ENCODE measurements at places on chromosomes 2 and 18. TPM values are rescaled to one million over a fixed set of nuclear protein-coding genes. Genes with fewer than 3 reads are reported as not detected.

Gene GAREM1
- 0.11 TPM for total RNA-seq

Gene ITGA6
- 0.37 TPM for total RNA-seq

Gene ARHGAP25
- 172 TPM for total RNA-seq

Gene IL1RL1
- not detected for total RNA-seq

Gene CACNB4
- 0.22 TPM for total RNA-seq

Gene DPP10
- not detected for total RNA-seq

Gene LCT
- 0.19 TPM for total RNA-seq

Gene GPR75
- 11.4 TPM for total RNA-seq

Gene EFHD1
- total RNA-seq: not detected

Gene GRHL1
- total RNA-seq: 1.3 TPM

Gene TRIM43
- total RNA-seq: not detected

Gene TUBA3D
- not detected for total RNA-seq

Gene CHAC2
- 21.3 TPM for total RNA-seq

Gene FHOD3
- 23.4 TPM for total RNA-seq
